HEK293T (cell line): ENCODE measurements at places on chromosomes 6 and 20.

- DNase-seq = no peak
These were observed 78.2 kb upstream of the EEF1E1 start for GRCh38 chr6:8180327-8181159.

DNA sequence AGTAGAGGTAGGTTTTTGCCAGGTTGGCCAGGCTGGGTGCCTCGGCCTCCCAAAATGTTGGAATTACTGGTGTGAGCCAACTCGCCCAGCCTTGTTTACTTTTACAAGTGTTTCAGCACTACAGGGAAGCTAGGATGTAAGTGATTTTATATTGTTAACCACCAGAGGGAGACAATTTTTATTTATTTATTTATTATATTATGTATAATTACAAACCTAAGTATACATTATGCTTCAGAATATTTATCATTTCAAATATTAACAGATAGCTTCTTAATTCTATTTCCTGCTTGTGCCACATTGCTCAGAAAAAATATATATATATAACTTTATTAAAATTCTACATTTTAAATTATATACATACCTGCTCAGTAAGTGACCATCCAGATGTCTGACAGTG lies 9.8 kb downstream of the MMUT start:
- DNase-seq = peak; percentile 11

- DNase-seq = no peak
These were observed 33.9 kb downstream of the PRDM1 start for GRCh38 chr6:106120006-106120405.

DNA sequence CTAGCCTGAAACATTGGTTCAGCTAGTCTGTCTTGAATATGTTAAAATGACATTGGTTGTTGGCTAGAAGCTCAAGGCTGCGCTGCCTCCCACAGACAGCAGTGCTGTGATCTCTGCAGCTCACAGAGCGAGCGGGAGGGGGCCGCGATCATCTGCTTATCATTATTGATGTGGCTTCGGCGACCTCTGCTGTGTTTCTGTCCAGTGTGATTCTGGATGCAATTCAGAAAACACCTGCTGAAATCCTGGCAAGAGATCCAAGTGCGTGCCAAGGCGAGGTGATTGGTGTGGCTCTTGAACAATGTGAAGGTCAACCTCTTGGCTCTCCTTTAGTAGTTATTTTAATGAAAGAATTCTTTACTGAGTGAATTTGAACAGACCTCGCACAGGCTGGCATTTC lies 142.3 kb upstream of the SASH1 start:
- DNase-seq = no peak

- DNase-seq = no peak
These were observed 169.4 kb downstream of the CDK19 start for GRCh38 chr6:110645685-110646418.

- DNase-seq = no peak
These were observed 670 bp upstream of the COL11A2 start for GRCh38 chr6:33192671-33193602.

DNA sequence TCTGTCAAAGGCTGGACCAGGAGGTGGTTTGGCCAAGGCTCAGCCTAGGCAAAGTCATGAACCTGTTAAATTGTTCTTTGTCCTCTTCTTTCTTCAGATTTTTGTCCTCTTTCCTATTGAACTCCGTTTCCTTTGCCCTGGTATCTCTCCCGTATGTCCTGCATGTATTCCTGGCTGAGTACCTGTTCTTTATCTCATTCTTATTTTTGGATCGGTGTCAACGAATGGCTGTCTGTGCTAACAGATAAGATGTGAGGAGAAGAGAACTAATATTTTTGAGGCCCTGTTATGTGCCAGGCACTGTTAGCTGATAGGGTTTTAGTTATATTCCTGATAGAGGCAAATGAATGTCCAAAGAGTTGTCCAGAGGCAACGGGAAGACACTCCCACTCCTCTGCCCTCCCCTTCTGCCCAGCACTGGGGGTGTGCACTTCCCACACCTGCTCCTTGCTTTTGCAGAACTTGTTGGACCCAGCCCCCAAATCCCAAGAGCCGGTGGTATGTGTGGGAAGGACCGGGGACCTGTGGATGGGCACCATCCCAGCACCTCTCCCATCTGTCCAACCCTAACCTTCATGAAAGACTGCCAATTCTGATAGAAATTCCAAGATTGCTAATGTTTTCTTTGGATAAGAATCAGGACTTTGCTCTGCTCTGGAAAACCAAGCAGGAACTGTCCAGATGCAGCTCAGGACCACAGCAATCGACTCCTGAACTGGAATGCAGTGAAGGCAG lies 20.6 kb downstream of the MMP24OS start:
- no peak for DNase-seq

GRCh38 chr6:14921170-14921569 lies 324.7 kb upstream of the JARID2 start:
- no peak for DNase-seq

GRCh38 chr20:32597714-32598113 lies 12.6 kb upstream of the NOL4L start:
- no peak for DNase-seq

DNA sequence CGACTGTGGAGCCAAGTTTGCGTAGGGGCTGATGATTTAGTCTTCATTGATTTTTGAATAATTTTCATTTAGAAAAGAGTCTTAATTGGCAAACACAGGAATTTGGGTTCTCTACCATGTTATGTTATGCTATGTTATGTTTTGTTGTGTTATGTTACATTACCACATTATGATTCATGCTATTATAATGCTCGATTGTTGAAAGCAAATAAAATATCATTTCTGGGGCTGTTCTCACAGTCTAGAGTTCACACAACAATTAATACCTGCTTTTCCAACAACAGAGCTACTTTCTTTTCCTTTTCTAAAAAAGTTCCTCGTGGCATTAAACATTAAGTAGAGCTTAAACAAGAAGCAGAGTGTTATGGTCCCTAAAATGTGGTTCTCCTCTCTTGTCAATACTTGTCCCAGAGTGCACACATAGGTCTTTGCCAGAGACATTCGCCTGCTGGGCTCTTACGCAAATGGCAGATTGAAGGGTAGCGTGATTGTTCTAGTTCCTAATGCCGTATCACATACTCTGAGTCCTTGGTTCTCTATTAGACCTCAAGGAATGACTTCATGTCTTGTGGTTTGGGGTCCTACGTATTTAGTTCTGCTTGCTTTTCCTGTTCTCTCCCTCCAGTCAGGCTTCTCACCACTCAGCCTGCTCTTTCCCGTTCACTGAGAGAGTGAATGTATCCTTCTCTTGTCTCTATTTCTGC lies 370.3 kb downstream of the CD109 start:
- no peak for DNase-seq

GRCh38 chr6:39249278-39249677 lies 20.0 kb upstream of the KCNK5 start:
- no peak for DNase-seq

- no peak for DNase-seq
These were observed 31.1 kb downstream of the DOP1A start for GRCh38 chr6:83098589-83098988.

- no peak for DNase-seq
These were observed 15.1 kb upstream of the BAK1 start for GRCh38 chr6:33595001-33595846.

DNA sequence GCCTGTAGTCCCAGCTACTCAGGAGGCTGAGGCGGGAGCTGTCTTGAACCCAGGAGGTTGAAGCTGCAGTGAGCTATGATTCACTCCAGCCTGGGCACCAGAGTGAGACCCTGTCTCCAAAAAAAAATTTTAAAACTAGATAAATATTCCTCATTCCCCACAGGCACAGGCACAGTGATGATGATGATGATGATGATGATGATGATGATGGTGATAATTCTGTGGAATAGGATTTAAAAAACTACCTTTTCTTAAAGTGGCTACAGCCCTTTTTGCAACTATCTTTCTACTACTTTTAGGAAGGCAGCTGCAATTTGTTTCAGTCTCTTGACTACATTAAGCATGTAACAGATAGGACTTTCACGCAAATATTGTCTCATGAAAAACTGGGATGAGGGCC lies 76.6 kb upstream of the SCAF8 start:
- DNase-seq = no peak

GRCh38 chr6:835476-836160 lies 142.7 kb upstream of the EXOC2 start:
- no peak for DNase-seq

- DNase-seq = no peak
These were observed 13.4 kb downstream of the CDS2 start for GRCh38 chr20:5140195-5140594.

- no peak for DNase-seq
These were observed 133.8 kb downstream of the LRRC1 start for GRCh38 chr6:53928641-53929040.

DNA sequence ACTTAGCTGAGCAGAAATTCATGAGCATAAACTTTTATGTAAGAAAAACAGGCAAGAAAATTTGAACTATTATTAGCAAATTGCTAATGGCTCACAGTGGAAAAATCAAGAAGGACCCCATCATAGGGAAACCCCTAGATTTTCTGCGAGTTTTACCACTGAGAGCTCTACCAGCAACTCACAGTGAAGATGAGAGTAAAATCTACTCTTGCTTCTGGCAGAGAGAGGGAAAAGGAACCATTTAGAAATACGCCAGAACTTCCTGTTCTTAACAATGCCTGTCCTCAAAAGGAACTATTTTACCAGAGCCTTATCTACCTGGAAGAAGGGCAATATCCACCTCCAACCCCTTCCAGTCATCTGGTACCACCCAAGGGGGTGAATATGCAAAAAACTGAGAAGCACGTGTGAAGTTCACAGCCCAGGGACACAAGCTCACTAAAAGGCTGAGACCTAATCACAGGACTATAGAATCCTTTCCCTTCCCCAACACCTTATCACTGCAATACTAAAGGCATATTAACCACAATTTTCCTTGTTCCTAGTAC lies 34.4 kb upstream of the ASF1A start:
- DNase-seq = no peak

DNA sequence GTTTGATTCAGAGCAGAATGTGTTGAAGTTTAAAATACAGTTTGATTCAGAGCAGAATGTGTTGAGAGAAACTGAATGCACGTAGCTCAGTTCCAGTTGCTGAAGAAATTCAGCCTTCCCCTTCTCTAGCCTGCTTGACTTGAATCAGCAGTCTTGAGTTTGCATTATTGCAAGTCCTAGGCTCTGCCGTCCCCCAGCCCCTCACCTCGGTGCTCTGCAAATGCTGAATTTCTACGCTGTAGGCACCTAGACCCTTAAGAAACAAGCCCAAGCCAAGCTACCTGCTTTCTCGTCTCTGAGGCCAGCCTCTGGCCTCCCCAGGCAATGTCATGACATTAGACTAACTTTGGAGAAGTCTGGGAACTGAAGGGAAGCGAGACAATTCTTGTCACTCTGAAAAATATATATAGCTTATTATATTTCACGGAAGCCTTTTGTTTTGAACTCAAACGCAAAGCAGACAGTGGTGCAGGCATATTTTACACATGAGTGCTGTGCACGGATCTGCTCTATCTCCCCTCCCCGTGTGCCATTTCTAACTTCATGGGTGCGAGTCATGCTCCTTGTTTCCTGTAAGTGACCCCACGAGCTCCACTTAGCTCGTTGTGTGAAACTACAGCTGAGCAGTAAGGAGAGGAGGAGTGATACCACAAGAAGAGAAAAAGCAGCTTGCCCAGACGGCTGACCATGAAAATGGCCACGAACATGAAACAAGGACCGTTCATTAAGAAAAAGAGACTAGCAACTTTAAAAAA lies 71.4 kb upstream of the DUSP22 start:
- DNase-seq = no peak

DNA sequence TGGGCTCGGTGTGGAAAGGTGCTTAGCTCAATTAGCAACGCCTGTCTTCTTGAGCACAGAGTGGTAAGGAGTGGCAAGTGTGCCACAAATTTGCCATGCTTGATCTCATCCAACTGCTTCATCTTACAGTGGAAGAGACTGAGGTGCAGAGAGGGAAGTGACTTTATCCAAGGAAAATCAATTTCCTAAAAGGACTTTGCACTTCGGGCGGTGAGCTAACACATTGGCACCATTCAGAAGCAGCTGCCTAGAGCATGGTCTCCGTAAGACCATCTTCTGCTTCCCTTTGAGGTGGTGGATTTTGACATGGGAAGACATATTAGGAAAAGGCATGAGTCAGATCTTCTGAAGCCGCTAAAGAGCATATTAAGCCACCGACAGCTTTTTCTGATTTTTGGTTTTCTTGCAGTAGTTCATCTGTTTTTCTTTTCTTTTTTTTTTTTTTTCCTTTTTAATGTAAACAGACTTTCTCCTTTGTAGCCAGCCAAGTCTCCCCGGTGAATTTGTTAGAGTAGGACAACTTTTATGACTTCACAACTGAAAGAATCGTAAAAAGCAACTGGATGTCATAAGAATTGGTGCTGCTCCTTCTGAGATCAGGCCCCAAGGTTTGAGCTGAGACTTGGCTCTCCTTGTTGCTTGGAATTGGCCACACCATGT lies 273.2 kb downstream of the CDC5L start:
- DNase-seq = no peak

- DNase-seq = no peak
These were observed 413.3 kb downstream of the MAFB start for GRCh38 chr20:40275738-40276137.

GRCh38 chr6:31368461-31368860 lies 11.5 kb upstream of the HLA-B start:
- DNase-seq = no peak

GRCh38 chr6:159934181-159934580 lies 34.7 kb upstream of the IGF2R start:
- no peak for DNase-seq

DNA sequence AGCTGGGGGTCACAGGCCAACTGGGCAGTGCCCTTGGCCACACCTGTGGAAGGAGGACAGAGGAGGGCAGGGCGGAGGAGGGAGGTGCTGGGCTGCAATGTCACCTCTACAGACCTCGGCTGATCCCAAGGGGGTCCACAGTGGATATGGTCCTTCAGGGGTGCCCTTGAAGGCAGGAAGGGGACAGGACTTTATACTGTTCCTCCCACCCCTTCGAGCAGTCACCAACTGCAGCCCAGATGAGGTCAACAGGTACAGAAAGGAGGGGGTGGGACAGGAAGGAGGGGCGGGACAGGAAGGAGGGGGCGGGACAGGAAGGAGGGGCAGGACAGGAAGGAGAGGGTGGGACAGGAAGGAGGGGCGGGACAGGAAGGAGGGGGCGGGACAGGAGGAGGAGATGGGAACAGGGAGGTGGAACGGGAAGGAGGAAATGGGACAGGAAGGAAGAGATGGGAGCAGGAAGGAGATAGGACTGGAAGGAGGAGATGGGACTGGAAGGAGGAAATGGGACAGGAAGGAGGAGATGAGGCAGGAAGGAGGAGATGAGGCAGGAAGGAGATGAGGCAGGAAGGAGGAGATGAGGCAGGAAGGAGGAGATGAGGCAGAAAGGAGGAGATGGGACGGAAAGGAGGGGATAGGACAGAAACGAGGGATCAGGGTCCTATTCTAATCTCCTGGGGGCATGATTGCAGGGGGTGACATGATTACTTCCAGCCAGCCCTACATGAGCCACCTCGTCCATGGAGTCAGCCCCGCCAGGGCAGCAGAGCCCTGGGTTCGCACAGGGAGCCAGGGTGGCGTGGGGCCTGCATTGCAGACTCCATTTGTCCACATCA lies 19.4 kb upstream of the MRGBP start:
- DNase-seq = peak; percentile 66

DNA sequence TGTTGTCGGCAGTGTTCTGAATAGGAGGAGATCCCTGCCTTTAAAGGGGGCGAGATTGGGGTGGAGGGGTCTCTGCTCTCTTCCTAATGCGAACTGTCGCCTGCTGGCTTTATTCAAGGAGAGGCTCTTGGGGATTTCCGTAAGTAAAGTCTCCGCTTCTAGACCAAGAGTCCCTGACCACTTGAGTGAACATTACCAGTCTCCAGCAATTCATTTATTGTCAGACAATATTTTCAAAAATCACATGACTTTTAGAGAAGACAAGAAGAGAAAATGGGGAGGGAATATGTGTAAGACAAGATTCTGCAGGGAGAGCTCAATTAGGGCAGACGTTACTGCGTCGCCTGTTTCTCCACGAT lies 21.2 kb downstream of the POM121L2 start:
- no peak for DNase-seq

GRCh38 chr6:75566137-75566767 lies 35.4 kb upstream of the SENP6 start:
- no peak for DNase-seq
